ENCODE measurements at places on chromosomes 1 and 21. TPM values are rescaled to one million over a fixed set of nuclear protein-coding genes. Genes with fewer than 3 reads are reported as not detected.

DNA sequence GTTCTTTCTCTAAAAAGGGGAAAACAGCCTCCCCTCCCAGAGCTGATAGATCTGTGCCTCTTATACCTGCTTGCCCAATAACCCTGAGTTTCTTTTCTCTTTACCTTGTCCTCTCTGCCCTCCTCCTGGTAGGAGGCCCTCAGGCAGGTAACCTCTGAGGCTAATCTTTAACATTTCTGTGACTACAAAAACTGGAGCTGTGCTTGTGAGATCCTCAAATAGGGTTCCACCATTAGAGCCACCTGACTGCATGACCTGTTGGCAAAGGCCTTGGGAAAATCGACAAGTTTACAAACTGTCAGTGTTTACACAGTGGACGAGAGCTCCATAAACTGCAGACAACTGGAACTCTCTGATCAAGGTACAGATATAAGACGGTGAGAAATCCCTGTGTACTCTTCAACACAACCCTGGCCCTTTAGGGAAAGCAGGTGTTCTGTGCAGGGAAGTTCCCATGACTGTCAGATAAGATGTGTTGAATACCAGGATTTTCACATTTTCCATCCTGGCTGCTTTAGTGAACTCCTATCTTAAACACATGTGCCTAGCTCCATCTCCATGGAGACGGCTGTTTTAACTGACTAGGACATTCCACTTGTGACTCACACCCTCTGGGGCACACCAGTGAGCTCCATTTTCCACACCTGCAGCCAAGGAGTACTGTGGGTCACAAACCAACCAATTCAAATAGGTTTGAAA, 38.3 kb downstream of the ECE1 start:
- ATAC-seq: peak; percentile 91

DNA sequence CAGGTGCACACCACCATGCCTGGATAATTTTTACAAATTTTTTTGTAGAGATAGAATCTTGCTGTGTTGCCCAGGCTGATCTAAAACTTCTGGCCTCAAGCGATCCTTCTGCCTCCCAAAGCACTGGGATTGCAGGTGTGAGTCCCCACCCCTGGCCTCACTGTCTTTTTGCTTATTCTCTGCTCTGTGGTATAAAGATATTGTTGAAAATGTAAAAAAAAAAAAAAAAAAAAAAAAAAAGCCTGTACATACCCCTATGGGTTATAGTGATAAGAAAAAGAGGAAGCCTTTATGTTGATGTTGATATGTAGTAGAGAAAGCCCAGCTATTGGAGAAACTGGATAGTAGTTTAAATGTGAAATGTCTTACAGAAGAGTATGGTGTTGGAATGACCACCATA, 125.8 kb downstream of the XPR1 start:
- ATAC-seq: no peak

- ATAC-seq: no peak
Measured at GRCh38 chr1:59678040-59678439, 136.7 kb upstream of the HOOK1 start.

GRCh38 chr1:11654137-11654938, at the start of the genes FBXO2 and FBXO44:
TSS of gene FBXO2 (minus strand) at chr1:11654429. CDS start at chr1:11654340, 89 bp downstream.
TSS of gene FBXO44 (plus strand) at chr1:11654877. CDS start at chr1:11655836, 959 bp downstream.
- peak; percentile 86 for ATAC-seq

DNA sequence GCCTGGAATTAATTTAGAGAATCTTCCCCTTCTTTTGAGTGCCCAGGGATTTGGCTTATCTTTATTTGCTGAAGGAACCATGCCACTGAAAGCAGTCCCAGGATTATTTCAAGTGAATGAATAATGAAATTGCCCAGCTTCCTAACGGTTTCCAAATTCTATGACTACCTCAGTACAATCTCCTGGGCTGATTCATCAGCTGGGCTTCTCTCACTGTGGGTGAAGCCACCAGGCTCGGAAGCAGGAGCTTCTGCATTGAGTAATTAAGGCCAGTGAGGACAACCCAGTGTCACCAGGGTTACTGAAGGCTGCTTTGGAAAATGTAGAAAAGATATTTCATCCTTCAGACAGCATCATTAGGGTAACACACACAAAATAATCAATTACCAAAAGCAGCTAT, 169.8 kb downstream of the DAB1 start:
- ATAC-seq: no peak

DNA sequence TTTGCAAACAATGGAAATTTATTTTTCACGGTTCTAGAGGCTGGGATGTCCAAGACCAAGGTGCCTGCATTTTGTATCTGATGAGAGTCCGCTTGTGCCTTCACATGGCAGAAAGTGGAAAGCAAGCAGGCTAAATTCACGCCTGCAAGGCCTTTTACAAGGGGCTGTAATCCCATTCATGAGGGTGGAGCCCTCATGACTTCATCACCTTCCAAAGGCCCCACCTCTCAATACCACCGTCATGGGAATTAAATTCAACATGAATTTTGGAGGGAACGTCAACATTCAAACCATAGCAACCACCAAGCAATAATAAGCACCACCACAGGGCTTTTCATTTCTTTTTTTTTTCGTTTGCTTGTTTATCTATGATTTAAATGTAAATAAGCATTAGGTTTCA, 115.3 kb downstream of the C1orf21 start:
- ATAC-seq: no peak

GRCh38 chr1:153745417-153745816, 17.6 kb downstream of the INTS3 start:
- no peak for ATAC-seq

DNA sequence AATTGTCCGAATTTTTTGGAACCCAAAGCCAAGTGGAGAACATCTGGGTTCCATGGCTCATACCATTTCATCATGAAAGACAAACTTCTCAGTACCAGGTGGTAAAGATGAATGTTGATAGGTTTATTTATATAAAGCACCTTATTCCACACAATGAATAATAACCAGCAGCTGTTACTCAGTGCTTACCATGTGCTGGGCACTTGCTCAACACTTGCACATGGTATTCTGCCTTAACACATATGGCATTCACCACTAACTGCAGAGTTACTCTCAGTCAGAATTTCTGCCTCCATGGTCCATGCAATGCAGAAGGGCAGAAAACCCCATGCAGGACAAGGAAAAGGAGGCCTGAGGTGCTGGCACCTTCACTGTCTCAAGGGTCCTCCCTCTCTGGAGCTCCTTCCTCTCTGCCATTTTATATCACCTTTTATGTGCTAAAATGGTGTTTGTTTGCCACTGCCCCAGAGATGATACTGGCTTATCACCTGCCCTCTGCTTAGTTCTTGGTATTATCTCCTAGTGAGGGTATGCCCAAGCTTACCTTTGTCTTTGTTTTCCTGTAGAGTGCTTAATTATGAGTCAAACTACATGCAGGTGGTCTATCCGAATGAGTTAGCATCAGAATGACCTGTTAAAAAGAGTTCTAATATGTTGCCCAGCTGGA, 76.7 kb upstream of the ZNF326 start:
- ATAC-seq: no peak

- no peak for ATAC-seq
Measured at GRCh38 chr1:180382326-180383115, 119.9 kb downstream of the ACBD6 start.

DNA sequence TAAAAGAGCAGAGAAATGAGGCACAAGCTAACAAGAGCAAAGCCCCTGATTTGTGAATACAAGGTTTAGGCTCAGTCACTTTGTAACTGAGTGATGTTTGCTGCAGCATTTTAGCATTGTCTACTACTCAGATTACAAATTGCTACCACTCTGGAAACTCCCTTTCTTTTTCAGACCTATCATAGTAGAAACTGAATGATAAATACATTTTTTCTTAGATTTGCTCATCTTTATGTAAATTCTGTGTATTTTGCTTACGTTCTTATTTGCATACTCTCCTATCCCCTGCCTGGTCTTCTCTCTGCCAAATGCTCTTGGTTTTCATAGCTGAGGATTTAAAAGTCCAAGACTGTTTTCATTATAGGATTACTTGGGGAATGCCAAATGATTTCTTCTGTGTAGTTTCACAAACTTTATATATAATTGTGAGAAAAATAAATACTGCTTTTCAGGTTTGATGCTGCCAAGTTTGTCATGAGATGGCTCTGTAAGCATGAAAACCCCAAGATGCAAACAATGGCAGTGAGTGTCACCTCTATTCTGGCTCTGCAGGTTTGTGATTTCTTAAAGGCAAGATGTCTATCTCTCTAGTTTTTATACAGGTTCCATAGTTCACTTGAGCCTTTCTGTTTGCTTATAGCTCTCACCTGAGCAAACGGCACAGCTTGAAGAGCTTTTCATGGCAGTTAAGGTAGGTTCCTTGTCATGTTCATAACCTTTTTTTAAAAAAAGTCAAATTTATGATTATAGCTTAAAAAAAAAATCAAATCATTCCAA, 24.7 kb downstream of the ZYG11A start:
- no peak for ATAC-seq

DNA sequence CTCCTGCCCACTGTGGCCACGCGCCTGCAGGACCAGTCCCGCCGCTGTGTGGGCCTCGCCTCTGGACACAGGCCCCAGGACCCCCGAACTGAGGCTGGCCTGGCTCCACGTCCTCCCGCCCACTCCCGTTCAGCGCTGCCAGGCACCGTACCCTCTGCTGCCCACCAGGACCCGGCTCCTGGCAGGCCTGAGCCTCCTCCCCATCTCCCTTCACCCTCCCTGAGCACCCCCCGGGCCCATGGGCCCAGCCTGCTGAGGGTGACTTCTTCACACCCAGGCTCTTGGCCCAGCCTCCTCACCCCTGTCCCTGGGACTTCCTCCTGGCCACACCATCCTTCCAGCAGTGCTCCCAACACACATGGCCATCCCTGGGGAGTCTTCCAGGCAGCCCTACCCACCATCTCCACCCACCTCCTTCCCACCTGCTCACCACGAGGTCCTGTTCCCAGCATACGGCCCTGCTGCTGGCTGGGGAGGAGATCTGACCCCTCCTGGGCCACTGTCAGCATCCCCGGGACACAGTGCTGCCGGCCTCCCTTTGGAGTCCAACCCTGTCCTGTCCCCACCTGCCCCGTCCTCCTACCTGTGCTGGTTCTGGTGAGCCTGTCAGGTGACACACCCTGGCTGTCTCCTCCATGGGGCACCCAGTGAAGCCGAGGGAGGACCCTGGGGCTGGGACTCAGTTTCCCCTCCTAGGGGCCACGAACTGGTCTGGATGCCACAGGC, 53.7 kb downstream of the SLX9 start:
- ATAC-seq: no peak

The RORC gene
- total RNA-seq: not detected

The GFI1 gene
- 0.59 TPM for total RNA-seq

The PYGO2 gene
- total RNA-seq: 40.1 TPM

The FLG gene
- under 0.01 TPM for total RNA-seq

The IL19 gene
- 0.27 TPM for total RNA-seq

The PLPPR4 gene
- 1.2 TPM for total RNA-seq

The GRIK1 gene
- total RNA-seq: not detected
